ENCODE measurements at places on chromosomes 7 and 10. TPM values are rescaled to one million over a fixed set of nuclear protein-coding genes. Genes with fewer than 3 reads are reported as not detected.

Gene MYH16
- total RNA-seq = not detected

Gene GIMAP4
- total RNA-seq = not detected

Gene STX1A
- total RNA-seq = 13.2 TPM

Gene RET
- total RNA-seq = 2.2 TPM

Gene ADRB1
- total RNA-seq = 0.18 TPM

Gene RADIL
- 4.0 TPM for total RNA-seq

Gene PVRIG
- not detected for total RNA-seq

Gene NPTX2
- total RNA-seq = 1.1 TPM

Gene BLVRA
- 29.6 TPM for total RNA-seq

Gene NANOS1
- total RNA-seq = 4.4 TPM

Gene TMEM270
- total RNA-seq = not detected

Gene FIS1
- 137 TPM for total RNA-seq

DNA sequence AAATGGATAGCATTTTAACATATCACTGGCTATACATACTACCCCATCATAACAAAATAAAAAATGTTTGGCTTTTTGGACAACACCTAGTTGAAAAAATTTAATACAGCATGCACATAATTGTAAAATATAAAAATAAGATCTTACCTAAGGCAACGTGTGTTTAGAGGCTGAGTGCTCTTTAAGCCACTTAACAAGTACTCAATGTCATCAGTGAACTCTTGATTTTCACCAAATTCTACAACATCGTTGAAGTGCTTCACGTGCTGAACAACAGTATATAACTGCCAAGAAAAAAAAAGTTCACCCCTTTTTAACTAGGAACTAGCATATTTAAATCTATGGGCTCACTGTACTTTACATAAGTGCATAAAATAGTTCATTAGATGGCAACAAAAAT is 49.5 kb downstream of the WAPL start:
- no peak for DNase-seq

GRCh38 chr7:141649865-141650634 is 51.9 kb downstream of the DENND11 start:
- peak; percentile 69 for DNase-seq

DNA sequence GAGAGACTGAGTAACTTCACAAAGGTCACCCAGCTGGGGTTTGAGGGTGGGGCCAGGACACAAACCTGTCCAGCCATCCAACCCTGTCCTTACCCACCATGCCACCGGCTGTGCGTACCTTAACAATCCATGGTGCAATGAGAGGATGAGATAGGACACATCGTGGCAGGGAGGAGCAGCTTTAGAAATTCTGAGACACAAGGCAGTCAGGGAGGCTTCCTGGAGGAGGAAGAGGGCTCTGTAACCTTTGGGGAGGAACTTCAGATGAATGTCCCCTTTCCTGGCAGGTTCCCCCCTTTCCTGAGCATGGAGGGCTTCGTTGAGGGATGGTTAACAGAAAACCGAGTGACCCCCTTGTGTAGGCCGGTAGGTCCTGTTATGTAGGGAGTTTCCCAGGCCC is 35.6 kb upstream of the SLC29A3 start:
- no peak for DNase-seq

DNA sequence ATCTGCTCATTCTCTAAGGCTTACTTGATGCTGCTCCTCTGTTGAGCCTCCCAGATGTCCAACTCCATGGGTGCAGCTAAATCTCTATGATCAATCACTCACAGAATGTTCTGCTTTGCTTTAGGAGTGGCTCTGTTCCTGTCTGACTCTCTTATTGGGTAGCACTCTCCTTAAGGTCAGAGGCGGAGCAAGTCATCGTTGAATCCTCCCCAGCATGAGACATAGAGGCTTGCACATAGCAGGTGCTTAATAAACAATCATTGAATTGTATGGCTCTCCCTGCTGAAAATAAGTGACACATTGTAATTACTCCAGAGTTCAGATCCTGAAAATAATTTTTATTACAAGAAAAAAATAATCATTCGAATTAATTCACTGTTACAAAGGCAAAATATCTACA is 69.7 kb downstream of the NPS start:
- DNase-seq = no peak

GRCh38 chr7:26052706-26053105 is 99.3 kb upstream of the NFE2L3 start:
- DNase-seq = no peak

- no peak for DNase-seq
These were observed 74.8 kb downstream of the DNAJB6 start for GRCh38 chr7:157411580-157411979.

- no peak for DNase-seq
These were observed 21.3 kb upstream of the ZNF467 start for GRCh38 chr7:149794661-149795060.

DNA sequence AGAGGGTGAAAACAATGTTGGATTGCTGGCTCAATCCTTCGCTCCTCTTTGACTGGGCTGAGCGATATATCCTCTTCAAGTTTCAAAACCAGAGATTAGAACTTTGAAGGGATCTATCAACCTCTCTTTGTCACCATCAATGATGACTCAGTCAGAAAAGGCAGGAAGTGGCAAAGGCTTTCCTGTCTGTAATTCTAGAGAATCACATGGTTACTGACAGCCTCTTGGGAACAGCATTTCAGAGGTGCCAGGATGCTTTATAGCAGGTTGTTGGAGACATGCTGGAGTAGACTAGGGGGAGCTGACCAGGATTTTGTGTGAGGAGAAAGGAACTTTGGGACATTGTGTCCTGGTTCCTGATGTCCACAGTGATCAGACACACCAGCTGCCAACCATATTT is 81.3 kb downstream of the PRKCQ start:
- no peak for DNase-seq

DNA sequence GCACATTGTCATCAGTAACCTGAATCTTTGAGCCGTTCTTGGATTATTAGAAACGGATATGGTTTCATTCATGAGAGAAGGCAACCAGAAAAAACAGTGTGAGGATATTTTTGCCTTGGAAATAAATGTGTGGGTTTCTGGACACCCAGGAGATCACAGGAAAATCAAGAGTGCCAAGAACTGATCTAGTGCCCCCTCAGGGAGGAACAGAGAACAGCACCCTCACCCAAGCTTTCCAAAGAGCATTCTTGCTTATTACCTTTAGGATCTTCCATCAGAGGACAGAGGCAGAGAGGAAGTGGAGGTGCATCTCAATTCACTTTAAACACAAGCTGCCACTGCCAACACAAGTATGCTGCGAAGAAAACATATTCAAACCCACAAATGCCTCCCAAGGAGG is 851.5 kb upstream of the COBL start:
- DNase-seq = no peak

GRCh38 chr7:107788216-107788615 is 14.8 kb downstream of the SLC26A3 start:
- no peak for DNase-seq

DNA sequence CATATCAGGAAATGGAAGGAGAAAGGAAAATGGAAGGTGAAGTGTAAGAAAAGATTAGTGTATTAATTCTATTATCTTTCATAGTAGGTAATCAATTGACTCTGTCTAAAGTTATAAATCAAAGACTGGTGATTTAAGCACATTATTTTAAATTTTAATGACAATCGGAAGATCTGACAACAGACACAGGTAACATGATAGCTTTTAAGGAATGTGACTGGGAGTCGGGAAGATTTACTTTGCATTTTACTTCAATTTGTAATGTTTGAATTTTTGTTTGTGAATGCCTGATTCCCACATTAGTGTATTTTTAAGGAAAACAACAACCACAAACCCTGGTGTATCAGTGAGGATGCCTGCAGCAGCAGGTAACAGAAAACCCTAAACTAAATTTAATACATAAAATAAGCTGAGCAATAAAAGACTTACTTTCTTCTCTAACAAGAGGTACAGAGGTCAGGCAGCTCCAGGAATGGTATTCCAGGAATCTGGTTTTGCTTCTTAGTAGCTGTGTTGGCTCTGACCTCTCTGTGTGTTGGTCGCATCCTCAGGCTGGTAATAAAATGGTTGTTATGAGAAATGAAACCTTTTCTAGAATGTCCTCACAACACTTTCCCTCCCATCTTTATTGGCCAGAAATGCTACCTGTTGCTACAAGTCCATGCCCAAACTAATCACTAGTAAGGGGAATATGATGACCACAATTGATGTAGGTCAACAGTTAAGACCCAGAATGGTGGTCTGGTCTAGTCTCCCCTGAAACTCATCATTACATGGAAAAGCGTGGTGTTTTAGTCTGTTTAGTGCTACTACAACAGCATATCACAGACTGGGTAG is 12.2 kb downstream of the DNAJB9 start:
- DNase-seq = no peak

DNA sequence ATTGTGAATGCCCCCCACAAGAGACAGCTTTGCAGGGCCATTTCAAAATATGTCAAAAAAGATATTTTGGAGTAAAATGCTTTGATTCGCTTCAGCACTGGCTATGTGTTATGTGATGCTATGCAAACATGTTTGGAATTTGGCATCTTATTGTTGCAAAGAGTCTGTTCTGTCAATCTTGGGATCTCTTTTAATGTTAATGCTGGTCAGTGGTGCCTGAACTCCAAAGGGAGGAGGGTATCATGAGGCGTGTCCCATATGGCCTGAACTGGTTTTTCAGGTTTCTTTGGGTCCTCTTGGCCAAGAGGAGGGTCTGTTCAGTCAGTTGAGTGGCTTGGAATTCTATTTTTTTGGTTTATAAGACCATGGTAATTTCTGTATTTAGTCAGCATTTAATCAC is 81.4 kb downstream of the HECW1 start:
- DNase-seq = no peak

DNA sequence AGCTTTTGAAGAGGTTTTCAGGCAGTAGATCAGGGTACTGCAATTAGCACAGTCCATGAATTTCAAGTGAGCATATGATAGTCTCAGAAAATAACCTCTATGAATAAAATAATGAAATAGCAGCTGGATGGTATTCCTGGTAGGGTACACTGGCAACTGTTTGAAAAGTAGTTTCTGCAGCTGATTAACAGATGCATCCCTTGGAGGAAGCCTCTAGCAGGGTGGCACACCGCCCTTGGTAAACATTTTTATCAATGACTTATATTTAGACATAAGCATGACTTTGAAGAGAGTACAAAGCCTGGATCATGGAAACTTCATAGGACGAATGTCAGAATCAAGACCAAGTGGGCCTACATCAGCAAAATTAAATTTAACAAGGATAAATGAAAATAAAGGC is 26.8 kb downstream of the WNT16 start:
- DNase-seq = no peak

GRCh38 chr10:82543631-82544030 is 668.6 kb downstream of the NRG3 start:
- no peak for DNase-seq

DNA sequence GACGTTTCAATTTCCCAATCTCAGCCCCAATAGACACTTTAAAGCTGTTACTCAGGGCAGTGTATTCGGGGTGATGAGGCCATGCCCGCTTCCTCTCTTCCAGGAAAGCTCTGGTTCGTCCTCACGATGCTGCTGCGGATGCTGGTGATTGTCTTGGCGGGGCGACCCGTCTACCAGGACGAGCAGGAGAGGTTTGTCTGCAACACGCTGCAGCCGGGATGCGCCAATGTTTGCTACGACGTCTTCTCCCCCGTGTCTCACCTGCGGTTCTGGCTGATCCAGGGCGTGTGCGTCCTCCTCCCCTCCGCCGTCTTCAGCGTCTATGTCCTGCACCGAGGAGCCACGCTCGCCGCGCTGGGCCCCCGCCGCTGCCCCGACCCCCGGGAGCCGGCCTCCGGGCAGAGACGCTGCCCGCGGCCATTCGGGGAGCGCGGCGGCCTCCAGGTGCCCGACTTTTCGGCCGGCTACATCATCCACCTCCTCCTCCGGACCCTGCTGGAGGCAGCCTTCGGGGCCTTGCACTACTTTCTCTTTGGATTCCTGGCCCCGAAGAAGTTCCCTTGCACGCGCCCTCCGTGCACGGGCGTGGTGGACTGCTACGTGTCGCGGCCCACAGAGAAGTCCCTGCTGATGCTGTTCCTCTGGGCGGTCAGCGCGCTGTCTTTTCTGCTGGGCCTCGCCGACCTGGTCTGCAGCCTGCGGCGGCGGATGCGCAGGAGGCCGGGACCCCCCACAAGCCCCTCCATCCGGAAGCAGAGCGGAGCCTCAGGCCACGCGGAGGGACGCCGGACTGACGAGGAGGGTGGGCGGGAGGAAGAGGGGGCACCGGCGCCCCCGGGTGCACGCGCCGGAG is 2.6 kb downstream of the GJD4 start:
- no peak for DNase-seq

DNA sequence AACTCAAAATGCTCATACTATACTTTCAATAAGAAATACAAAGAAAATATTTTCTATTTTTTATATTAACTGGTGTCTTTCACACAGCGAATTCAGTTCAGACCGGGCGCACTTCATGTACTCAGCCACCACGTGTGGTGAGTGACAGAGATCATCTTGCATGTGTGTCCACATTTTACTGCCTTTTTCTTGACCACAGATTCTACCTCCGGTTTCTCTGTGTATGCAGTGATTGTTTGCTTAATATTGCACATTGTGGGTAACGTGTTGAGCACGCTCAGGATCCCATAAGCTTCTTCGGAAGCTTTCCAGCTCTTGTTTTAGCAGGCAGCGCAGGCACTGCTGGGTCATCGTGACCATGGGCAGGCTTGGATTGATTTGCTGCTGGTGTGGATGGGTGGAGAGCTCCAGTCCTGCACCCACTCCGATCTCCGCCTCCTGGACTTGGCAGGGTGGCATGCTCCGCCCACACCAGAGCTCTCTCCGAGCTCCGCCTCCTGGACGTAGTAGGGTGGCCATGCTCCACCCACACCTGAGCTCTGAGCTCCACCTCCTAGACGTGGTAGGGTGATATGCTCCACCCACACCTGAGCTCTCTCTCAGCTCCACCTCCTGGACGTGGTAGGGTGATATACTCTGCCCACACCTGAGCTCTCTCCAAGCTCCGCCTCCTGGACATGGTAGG is 253.3 kb downstream of the DIP2C start:
- no peak for DNase-seq

- no peak for DNase-seq
These were observed 15.6 kb downstream of the ASB4 start for GRCh38 chr7:95501261-95501832.

DNA sequence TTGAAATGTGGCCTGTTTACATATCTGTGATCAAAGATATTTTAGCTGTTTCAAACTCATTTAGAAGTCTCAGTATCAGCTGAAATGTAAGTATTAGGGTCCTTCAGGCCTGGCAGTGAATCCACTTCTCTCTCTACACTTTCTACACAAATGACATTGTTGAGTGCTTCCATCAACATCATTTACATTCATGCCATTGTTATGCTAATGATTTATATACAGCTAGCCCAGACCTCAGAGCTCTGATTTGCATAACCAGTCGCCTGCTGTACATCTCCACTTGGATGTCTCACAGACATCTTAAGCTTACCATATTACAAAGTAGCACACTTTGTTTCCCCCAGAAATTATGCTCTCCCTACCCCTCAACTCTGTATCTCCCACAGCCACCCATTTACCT is 71.6 kb downstream of the GSDME start:
- DNase-seq = no peak

- DNase-seq = no peak
These were observed 37.3 kb downstream of the VIPR2 start for GRCh38 chr7:159107161-159107892.

- DNase-seq = no peak
These were observed 63.4 kb downstream of the MYL10 start for GRCh38 chr7:101565601-101566209.

GRCh38 chr10:13448216-13448615 is 80.6 kb downstream of the BEND7 start:
- no peak for DNase-seq

GRCh38 chr7:11970132-11970531 is 138.1 kb upstream of the THSD7A start:
- no peak for DNase-seq
